ENCODE measurements at places on chromosomes 1 and 21.

DNA sequence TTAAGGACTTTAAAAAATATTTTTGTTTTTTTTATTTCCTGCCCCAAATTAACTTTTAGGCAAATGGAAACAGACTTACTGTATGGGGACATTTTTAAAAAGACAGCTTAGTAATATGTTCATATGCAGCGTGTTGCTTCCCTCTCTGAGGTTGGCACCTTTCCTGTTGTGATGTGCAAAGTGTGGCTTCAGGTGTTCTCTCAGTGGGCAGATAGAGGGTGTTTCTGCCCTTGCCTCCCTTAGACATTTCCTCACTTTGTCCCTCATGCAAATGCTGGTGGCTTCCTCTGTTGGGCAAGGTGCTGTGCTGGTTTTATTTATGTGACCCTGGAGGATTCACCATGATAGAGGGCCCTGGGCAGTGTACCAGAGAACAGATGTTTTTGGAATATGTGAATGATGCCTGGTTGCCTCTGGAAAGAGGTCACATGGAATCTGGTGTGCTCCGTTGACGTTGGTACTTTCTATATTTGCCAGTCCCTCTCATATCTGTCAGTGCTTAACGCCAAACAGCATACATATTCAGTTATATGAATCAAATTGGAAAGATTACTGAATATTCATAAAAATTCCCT lies 123.5 kb downstream of the PATJ start:
- DNase-seq: no peak

DNA sequence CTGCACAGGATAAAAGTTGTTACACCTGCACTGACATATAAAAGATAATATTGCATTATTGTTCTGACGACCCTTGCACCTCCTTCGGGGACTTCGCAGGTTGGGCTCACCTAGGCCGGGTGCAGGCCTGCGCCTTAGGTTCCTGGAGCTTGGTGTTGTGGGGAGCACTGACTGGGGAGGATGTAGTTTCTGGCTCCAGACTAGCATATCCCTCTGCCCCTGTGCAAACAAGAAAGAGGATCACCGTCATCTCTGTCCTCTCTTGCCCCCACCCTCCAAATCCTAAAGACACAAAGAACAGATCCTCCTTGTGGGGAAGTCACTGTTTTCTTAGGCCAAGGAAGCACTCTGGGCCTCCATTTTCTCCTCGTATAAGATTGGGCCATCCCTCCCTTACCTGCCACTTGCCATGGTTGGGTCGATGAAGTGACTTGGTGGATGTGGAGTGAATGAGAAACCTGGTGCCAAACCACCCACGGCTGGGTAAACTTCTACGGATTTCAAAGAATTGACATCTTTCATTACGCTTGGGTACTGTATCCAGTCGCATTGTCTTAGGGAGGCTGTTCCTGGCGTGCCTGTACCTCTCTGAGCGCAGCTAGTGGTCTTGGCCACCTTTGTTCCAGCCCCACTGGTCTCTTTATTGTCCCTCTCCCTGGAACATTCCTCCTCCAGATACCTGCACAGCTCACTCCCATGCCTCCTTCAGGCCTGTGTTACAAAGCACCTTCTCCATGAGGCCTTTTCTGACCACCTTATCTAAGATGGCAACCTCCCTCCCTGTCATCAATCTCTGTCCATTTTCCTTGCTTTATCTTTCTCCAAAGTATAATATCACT lies 34.4 kb upstream of the PKP1 start:
- no peak for DNase-seq

DNA sequence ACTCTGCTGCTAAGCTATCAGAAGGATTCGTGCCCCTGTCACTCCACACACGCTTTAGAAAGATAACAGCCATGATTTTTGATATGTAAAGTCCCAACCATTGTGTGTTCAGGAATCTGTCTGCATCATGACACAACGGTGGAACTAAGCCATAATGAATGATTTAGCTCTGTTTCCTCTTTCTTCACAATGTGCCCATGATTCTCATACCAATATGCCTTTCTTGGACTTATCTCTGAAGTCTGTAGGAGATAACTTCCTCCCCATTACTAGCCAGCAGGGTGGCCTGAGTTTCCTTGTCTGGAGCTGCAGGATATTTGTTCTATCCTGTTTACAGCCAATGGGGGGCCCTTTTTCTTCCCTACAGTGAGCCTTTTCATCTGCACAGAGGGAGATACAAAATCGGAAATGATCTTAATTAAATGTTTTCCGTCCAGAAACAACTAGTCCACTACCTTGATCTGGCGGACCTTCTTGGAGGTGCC lies 511.7 kb downstream of the USP25 start:
- peak; percentile 28 for DNase-seq

GRCh38 chr1:224054611-224055010 lies 59.3 kb upstream of the FBXO28 start:
- DNase-seq: no peak

DNA sequence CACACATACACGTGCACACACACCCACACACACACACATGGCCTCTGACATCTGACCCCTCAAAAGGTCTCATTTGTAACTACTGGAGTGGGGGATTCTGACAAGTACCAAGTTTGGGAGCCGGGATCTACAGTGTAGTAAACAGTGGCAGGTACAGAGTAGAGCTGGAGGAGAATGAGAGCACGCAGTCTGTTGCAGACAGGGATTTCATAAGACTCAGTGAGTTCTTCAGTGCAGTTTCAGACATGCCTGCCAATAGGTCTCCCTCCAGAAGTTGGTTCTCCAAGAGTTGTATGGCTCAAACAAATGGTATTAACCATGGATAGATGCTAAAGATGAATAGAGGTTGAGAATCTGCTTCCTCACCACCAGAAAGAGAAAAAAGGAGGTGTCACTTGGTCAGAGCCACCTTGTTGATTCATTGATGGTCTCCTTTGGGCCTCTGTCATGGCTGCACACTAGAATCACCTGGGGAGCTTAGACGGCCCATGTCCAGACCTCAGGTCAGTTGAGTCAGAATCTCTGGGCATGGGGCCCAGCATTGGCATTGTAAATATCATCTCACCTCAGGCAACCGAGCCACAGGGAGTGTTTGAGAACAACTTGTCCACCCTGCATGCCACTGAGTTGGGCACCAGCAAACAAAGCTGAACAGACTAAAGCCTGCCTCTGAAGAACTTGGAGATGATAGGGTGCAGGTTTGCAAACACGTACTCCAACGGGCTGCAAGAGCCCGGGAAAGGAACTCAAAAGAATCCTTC lies 122.1 kb downstream of the EDEM3 start:
- no peak for DNase-seq

DNA sequence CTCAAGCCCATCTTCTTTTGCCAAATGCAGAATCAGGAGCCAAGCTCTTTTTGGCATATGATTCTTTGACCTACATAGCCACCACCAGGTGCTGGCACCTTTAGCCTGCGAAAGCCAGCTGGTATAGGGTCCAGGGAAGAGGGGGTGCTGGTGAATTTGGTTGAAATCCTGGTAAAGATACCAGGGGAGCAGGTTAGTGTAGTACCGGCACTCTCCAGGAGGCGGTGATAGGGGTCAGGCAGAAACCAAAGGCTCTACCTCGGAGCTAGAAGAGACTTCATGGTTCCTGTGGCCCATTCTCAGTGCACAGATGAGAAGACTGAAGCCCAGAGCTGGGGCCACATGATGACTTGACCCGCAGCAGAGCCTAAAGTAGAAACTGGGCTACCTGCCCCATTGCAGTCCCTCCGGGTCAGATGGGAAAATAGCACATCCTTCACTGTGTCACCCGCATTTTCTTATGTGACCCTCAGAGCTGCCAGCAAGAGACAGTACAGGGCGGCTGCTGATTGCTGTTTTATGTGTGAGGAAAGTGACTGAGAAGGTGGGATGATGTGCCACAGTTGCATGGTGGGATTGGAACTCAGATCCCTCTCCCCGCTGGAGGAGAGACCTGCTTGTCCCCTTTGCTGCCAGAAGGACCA lies 36.0 kb upstream of the IL19 start:
- peak; percentile 19 for DNase-seq

DNA sequence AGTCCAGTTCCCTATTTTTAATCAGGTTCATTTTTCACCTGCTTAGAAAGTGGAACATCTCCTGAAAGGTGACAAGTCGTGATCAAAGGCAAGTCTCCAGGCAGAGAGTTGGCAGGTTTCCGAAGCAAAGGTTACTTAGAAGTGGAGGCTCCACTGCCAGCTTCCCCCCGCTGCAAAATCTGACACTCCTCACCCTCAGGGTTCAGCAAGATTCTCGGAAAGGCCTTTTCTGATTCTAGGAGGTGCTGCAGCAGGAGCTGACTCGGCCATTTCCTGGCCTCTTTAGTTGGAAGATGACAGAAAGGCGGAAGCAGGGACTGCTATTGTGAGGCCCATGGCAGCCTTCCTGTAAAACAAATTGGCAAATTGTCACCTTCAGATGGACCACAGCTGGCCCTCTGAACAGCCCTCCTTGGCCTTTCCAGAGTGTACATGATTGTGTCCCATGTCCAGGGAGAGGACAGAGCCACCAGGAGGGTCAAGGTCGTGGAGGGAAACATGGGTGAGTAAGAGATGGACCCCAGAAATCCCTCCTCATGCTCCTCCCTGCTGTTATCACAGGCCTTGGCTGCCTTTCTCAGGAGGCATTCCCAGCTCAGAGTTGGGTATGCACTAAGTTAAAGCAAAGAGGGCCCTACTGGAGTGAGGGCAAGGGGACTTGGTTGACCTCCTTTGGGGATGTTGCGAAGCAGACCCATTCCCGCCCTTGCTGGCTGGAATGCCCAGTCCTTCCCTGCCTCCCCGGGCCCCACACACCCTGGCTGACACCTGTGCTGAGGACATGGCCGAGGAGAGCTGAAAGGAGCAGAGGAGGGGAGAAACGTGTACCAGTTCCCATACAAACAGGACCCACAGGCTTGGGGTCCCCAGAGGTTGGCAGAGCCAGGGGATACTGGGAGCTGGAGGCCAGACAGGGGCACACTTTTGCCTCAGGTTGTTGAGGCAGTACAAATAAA lies 115.5 kb upstream of the IRF2BP2 start:
- no peak for DNase-seq

DNA sequence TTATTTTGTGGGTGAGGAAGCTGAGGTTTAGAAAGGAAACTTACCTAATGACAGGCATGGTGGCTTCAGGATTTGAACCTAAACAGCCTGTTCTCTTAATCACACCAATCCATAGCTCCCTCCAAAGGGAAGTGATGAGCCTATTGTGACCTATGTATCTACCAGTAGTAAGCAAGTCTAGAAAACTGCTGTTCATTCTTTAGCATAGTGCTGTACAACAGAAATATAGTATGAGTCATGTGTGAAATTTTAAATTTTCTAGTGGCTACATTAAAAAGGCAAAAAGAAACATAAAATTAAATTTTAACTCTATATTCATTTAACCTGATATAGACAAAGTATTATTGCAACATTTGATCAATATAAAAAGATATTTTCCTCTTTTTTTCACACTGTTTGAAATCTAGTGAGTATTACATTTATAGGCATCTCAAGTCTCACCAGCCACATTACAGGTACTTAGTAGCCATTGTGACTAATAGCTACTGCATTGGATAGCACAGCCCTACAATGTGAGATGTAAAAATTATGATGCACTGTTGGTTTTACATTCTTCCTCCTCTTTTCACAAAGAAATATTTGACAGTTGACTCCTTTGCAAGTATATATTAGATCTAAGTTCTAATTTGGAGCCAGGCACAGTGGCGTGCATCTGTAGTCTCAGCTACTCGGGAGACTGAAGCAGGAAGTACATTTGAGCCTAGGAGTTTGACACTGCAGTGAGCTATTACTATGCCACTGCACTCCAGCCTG lies 16.6 kb downstream of the IPO9 start:
- DNase-seq: peak; percentile 57

- DNase-seq: no peak
Observed at GRCh38 chr1:119603695-119604094, 44.4 kb downstream of the ZNF697 start.

- DNase-seq: no peak
Observed at GRCh38 chr1:160705742-160706141, 5.9 kb downstream of the CD48 start.

GRCh38 chr1:169371404-169371803 lies 3.4 kb downstream of the BLZF1 start:
- no peak for DNase-seq

GRCh38 chr1:212791261-212791675 lies 309 bp downstream of the NSL1 start:
- DNase-seq: peak; percentile 67

DNA sequence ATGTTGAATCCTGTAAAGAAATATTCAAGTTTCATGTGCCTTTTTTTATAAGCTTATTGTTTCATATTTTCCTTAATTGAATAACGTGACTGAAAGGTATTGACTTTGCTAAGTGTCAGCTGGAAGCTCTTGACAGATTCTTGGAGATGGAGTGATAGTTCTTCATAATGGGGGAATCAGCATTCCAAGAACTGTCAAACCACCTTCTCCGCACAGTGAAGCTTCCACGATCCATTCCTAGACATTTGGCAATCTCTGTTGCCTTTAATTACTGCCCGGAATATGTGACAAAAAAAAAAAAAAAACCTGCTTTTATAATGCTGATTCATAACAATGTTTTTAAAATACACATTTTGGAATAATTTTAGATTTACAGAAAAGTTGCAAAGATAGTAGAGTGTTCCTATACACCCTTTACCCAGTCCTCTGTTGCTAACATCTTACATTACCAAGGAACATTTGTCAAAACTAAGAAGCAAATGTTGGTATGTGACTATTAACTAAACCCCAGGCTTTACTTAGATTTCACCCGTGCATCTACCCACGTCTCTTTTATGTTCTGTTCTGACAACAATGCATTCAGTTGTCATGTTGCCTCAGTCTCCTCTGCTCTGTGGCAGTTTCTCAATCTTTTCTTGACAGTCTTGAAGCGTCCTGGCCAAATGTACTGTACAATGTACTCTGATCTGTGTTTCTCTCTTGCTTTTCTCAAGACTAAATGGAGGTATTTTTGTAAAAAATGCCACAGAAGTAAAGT lies 674.1 kb downstream of the SMYD3 start:
- no peak for DNase-seq

DNA sequence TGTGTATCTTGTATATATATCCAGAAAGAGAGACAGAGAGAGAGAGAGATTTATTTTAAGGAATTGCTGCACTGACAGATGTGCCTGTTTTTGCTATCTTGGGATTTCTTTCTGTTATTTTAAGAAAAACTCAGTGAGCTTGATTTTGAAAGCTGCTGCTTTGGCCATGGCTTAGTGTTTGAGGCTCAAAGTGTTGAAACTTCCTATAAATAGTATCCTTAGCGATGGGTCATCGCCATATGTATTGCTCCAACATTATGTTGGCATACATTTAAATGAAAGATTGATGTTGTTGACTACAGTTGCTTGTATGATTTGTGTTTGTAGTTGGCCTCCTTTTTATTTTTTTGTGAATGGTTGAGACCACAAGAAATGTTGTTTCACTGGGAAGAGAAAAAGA lies 29.0 kb upstream of the NTPCR start:
- DNase-seq: peak; percentile 34

- no peak for DNase-seq
Observed at GRCh38 chr1:6612641-6613360, 730 bp upstream of the PHF13 start.

Data from fibroblast of skin of abdomen (primary cell).